Progenitor cell of endocrine pancreas (in vitro differentiated cells): ENCODE measurements at places on chromosomes 5 and 9.

DNA sequence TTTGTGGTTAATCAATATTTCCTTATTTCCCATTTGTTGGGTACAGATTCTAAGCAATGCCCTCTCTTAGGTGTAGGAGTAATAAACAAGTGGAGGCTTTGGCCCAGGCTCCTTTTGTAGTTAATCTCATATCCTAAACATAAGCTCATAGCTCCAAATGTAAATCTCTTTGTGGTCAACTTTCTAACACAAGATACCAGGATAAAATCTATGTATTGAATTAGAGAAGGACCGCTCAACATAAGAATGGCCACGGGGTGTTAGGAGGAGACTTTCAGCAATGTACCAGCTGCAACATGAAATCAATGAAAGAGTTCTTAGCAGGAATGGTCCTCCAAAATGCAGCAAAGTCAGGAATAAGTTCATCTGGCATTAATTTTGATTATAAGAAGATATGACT is 334.5 kb upstream of the ITGA1 start:
- DNase-seq = no peak
- H3K4me1 ChIP-seq = no peaks in the 10 kb centered on the region
- no peaks in the 10 kb centered on the region for H3K27me3 ChIP-seq
- H3K27ac ChIP-seq = no peak overlapping the region

- no peak overlapping the region for H3K4me3 ChIP-seq
- H3K27me3 ChIP-seq = peaks cover 12% of the 10 kb centered on the region
- peaks cover 2% of the 10 kb centered on the region for H3K4me1 ChIP-seq
Measured at GRCh38 chr5:61637566-61637965, 305.5 kb downstream of the ZSWIM6 start.

DNA sequence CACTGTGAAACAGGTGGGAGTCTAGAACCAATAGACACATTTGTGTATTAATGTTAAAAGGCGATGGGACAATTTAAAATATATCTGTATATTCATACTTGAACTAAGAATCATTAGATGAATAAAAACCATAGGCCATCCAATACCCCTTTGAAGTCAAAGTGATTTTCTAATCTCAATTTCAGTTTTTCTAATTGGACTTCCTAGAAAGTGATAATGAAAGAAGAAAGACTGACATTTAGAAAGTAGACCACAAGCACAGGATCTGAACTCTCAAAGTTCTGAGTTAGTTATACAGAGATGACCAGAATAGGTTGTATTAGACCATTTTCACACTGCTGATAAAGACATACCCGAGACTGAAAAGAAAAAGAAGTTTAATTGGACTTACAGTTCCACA is 412.8 kb upstream of the PIK3R1 start:
- no peak overlapping the region for H3K4me3 ChIP-seq
- H3K36me3 ChIP-seq = peaks cover 4% of the 10 kb centered on the region
- peaks cover 8% of the 10 kb centered on the region for H3K4me1 ChIP-seq
- no peaks in the 10 kb centered on the region for H3K27me3 ChIP-seq
- no peak overlapping the region for H3K27ac ChIP-seq

DNA sequence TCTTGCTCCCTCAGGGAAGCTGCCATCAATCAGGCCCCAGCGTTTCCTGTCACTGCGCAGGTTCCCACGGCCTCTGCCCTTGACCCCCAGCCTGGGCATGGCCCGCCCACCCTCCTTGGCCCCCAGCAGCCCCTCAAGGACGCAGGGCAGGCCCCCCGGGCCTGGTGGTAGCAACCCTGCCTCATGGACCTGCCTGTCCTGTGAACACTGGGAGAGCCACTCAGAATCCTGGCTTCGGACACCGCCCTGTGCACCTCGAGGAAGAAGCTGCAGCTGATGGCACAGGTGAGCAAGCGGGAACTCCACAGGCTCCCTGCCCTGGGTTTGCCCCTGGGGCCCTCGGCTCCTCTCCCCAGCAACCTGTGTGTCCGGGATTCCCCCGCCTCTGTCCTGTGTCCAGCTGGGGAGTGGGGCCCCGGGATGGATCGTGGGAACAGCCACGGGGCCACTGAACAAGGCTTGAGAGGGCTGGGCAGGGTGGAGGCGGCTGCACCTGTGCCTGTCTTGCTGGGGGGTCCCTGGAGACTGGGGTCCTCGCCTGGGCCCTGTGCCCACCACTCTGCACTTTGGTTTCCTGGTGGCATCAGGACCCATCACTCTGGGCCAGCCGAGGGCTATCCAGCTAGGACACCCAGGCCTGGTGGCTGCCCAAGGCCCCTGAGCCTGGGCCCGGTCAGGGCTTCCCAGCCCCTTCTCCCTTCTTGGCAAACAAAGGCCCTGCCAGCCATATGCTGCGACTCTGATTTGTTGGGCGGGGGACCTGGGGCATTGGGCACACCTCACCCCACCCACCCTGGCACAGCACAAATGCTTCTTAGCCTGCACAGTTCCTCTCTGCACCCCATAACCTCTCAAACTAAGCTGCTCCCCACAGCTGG is 33.5 kb upstream of the EGFL7 start:
- H3K36me3 ChIP-seq = no peaks in the 10 kb centered on the region
- H3K27me3 ChIP-seq = no peaks in the 10 kb centered on the region
- H3K4me3 ChIP-seq = no peak overlapping the region
- peaks cover 20% of the 10 kb centered on the region for H3K4me1 ChIP-seq
- DNase-seq = peak; percentile 15

GRCh38 chr9:97907046-97907445 is 15.3 kb downstream of the TRMO start:
- no peaks in the 10 kb centered on the region for H3K4me1 ChIP-seq
- H3K27me3 ChIP-seq = no peaks in the 10 kb centered on the region
- no peak overlapping the region for H3K27ac ChIP-seq
- no peak for DNase-seq

GRCh38 chr9:14031060-14031414 is 282.9 kb downstream of the NFIB start:
- no peak overlapping the region for H3K27ac ChIP-seq
- H3K36me3 ChIP-seq = no peaks in the 10 kb centered on the region
- DNase-seq = no peak
- no peak overlapping the region for H3K4me3 ChIP-seq
- H3K27me3 ChIP-seq = peaks cover 7% of the 10 kb centered on the region

GRCh38 chr9:115121181-115121580 is 3.2 kb upstream of the TNC start:
- peaks cover 64% of the 10 kb centered on the region for H3K27me3 ChIP-seq
- H3K4me3 ChIP-seq = no peak overlapping the region
- H3K27ac ChIP-seq = no peak overlapping the region
- no peaks in the 10 kb centered on the region for H3K36me3 ChIP-seq

DNA sequence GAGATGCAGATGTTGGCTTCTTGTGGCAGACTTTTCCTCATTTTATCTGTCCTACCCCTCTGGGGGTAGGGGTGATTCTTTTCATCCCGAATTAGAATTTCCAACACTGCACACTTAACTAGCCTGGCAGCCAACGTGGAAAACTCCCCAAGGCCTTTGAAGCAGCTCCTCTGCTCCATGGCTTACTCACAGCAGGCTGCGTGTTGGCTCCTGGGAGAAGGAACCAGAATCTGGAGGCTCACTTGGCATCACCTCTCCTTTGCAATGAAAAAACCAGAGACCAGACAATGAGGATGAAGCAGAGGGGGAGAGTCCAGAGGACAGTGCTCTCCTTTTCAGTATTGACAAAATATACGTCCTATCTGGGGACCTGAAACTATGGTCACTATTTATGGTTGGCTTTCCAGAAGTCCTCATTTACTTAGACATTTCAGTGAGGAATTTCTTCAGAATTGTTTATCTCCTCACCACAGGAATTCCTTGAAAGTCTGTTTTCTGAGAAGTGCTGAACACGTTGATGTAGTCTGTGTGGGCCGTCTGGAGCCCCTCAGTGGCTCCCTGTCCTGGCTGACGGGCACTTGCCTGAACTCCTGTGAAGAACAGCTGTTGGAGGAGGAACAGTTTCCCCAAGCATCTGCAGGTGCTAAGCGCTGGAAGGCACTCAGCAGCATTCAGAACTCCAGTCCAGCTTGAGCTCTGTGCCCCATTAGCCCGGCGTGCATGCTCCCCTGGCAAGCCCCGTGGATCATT is 231.3 kb downstream of the RFK start:
- peaks cover 3% of the 10 kb centered on the region for H3K27me3 ChIP-seq
- no peak overlapping the region for H3K4me3 ChIP-seq
- H3K36me3 ChIP-seq = peaks cover 2% of the 10 kb centered on the region
- H3K27ac ChIP-seq = no peak overlapping the region

DNA sequence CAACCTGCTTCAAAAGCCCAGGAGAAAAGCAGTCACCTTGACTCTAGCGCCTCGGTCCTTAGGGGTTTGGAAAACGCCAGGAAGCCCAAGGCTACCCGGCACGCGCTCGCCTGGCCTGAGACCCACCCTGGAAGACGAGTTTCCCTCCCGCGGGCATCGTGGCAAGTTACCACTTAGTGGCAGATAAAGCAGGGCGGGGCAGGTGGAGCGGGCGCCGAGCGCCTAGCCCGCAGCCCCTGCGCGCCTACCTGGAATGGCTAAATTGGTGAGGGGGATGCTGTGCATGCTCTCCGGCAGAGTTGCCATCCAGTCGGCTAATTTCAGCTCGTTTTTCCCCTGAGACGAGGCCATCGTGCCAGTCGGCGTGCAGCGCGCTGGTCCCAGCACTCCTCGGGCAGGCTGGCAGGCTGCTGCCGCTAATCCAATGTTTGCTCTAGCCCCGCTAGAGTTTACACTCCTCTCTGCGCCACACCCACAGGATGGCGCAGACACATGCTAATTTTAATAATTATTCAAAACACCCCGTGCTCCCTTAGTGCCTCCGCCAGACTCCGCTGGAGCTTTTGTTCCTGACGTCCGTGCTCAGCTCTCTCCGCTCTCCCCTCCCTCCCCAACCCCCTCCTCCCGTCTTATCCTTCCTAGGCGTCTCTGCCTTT is at the start of gene PLCXD3:
Gene PLCXD3, minus strand, starts transcription at position 426 of the 656 bp plus-strand sequence. Its CDS starts 75 bp downstream, at position 351.
- peak within 1 kb of the TSS; percentile 69 for H3K4me3 ChIP-seq
- H3K27ac ChIP-seq = peak within 1 kb of the TSS; percentile 5
- no peaks in the 10 kb centered on the region for H3K36me3 ChIP-seq
- H3K4me1 ChIP-seq = peaks cover 12% of the 10 kb centered on the region

DNA sequence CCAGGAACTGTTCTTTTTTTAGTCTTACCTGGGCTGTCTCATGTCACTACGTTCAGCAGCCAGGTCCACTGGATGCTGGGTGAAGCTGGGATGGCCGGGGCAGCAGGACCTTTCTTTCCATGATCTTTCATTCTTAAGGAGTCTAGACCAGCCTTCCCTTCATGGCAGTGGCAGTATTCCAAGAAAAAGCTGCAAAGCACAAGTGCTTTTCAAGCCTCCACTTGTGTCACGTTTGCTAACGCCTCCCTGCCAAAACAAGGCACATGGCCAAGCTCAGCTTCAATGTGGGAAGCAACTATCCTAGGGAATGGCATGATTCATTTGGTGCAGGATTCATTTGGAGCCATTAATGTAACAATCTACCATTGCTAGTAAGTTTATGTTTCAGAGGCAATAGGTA is 94.8 kb downstream of the RCL1 start:
- H3K4me1 ChIP-seq = peaks cover 5% of the 10 kb centered on the region
- no peaks in the 10 kb centered on the region for H3K27me3 ChIP-seq
- peaks cover 1% of the 10 kb centered on the region for H3K36me3 ChIP-seq
- no peak overlapping the region for H3K4me3 ChIP-seq
- H3K27ac ChIP-seq = no peak overlapping the region

DNA sequence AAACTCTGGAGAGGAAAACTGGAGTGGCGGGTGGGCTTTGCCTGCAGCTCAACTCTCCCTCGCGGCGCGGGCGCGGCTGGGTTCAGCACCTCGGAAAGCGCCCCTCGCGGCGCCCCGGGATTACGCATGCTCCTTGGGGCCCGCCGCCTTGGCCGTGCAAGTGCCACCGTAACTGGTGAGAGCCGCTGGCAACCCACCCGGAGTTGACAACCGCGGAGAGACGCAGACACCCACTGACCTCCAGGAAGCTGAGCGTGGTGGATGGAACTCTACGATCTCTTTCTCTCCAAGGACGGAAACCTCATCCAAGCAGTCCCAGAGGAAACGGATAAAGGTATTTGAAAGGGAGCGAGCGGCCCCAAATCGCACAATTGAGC is 194 bp upstream of the RXFP3 start:
- no peaks in the 10 kb centered on the region for H3K36me3 ChIP-seq
- no peaks in the 10 kb centered on the region for H3K4me1 ChIP-seq
- H3K27me3 ChIP-seq = peaks cover 30% of the 10 kb centered on the region
- DNase-seq = peak; percentile 88

DNA sequence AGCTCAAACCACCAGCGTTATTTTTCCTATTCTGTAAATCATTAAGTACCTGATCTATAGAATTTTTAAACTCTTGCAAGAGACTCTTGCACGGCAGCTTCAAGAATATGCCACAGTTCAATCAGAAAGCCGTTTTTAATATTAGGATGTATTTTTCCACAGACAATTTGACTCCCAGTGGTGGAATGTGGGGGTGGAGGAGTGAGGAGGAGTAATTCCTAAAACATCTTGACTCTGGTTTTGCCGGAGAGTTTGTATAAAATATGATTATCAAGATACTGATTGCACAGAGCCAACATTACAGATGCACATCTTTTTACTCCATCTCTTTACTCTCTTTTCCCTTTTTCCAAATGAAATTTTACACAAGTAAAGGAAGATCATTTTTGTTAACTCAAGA is 288.3 kb downstream of the ENC1 start:
- DNase-seq = no peak
- peaks cover 3% of the 10 kb centered on the region for H3K36me3 ChIP-seq
- H3K27me3 ChIP-seq = no peaks in the 10 kb centered on the region
- no peak overlapping the region for H3K4me3 ChIP-seq

GRCh38 chr5:42950456-42951292 is 89.4 kb downstream of the ANXA2R start:
- no peaks in the 10 kb centered on the region for H3K27me3 ChIP-seq
- no peak for DNase-seq
- H3K27ac ChIP-seq = no peak overlapping the region
- no peaks in the 10 kb centered on the region for H3K4me1 ChIP-seq

DNA sequence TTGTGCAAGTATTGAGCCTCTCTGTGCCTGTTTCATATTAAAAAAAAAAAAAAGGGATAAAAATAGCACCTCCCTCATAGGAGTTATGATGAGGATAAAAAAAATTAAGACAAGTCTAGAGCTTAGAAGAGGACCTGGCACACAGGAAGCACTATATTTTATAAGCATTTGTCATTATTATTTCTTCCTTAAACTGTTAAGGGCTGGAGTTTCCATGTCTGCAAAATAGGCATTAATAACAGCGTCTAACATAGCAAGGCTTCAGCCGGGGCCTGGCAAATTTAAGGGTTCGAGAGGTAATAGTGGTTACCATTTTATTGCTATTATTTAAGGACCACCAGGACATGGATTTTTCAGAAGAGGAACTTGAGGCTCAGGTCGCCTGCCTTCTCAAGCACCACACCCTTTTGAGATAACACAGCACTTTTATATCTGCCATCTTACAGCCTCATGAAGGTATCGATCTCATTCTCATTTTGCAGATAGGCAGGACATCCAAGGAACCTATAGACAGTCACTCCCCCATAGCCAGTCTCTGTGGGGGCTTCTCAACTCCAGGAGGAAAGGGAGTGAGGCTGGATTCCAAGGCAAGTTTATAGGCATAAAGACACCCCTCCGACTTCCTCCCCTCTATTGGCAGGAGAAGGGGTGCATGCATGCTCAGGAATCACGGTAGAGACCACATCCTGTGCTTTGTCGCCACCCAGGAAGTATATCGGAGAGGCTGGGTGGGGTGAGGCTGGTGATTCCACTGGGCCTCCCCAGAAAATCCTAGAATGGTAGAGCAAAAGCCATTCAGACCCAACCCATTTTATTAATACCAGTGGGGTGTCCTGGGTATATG is 2.4 kb downstream of the ANXA6 start:
- H3K27me3 ChIP-seq = peaks cover 20% of the 10 kb centered on the region
- no peak overlapping the region for H3K27ac ChIP-seq
- no peak overlapping the region for H3K4me3 ChIP-seq
- H3K4me1 ChIP-seq = peaks cover 22% of the 10 kb centered on the region
- no peak for DNase-seq

- H3K4me1 ChIP-seq = peaks cover 42% of the 10 kb centered on the region
- no peaks in the 10 kb centered on the region for H3K36me3 ChIP-seq
- no peak overlapping the region for H3K4me3 ChIP-seq
- H3K27ac ChIP-seq = no peak overlapping the region
- DNase-seq = no peak
- peaks cover 3% of the 10 kb centered on the region for H3K27me3 ChIP-seq
Measured at GRCh38 chr5:137347865-137348264, 151.3 kb downstream of the SPOCK1 start.
